ENCODE measurements at places on chromosomes 1 and 21.

DNA sequence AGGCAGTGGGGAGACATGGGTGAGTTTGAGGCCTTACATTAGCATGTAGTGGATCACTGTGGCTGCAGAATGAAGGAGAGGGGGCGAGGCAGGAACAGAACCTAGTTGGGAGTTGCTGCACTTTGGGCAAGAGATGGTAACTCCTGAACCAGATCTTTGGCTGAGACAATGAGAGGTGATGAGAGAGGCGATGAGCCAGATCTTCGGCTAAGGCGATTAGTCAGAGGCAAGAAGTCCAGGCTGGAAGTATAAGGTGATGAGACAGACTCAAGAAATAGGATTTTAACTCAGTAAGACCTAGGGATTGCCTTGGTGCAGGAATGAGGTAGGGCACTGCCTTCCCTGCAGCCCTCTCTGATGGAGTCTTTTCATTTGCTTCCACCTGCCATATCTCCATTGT is 9.1 kb upstream of the ARTN start:
- ATAC-seq = no peak

DNA sequence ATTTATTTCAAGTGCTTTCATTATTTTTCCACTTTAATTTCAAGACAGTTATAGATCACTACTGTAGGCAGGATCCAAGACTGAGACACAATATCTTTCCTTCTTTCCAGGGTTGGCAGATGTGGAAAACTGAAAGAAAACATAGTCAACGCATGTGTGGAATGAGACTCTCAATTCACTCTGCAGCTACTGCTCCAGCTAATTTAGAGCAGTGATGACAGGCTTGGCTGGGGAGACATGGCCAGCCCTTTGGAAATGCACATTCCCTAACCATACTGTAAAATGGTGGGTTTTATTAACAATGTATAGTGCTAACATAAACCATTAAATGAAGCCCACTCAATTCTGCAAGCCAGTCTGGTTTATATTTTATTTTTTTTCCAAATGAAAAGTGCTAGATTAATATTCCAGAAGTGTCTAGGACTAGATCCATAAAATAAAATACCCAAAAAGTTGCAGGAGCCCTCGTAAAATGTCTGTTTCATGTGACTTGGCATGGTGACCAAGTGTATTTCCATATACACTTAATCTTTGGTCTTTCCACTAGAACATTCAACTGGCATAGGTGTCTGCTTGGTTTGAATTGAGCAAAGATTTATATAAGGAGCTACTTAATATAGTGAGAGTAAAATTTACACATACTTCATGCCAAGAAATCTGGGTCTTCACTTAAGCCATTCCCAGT is 32.9 kb downstream of the COL11A1 start:
- ATAC-seq = no peak

GRCh38 chr1:237431448-237431847 is 389.5 kb downstream of the RYR2 start:
- ATAC-seq = no peak

DNA sequence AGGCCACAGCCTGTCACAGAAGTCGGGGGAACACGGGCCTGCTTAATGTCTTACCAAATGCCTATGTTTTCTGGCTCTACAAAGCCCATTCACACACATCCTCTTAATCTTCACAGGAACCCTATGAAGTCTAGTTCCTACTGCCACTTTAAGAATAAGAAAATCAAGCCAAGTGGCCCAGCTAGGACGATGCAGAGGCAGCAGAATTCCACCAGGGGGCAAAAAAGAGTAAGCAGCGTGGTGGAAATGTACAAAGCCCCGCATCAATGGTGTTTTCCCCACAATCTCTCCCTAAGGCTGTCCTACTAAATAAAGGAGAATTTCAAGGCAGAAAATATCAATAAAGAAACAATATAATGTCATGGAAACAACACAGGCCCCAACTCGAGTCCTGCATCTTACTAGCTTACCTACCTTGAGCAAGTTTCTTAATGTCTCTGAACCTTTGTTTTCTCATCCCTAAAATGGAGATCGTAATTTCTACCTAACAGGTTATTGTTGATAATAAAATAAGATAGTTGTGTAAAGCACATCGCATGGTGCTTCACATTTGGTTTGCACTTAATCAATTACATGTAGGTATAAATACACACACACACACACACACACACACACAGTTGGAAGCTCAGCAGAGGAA is 21.4 kb downstream of the SEC16B start:
- peak; percentile 88 for ATAC-seq

DNA sequence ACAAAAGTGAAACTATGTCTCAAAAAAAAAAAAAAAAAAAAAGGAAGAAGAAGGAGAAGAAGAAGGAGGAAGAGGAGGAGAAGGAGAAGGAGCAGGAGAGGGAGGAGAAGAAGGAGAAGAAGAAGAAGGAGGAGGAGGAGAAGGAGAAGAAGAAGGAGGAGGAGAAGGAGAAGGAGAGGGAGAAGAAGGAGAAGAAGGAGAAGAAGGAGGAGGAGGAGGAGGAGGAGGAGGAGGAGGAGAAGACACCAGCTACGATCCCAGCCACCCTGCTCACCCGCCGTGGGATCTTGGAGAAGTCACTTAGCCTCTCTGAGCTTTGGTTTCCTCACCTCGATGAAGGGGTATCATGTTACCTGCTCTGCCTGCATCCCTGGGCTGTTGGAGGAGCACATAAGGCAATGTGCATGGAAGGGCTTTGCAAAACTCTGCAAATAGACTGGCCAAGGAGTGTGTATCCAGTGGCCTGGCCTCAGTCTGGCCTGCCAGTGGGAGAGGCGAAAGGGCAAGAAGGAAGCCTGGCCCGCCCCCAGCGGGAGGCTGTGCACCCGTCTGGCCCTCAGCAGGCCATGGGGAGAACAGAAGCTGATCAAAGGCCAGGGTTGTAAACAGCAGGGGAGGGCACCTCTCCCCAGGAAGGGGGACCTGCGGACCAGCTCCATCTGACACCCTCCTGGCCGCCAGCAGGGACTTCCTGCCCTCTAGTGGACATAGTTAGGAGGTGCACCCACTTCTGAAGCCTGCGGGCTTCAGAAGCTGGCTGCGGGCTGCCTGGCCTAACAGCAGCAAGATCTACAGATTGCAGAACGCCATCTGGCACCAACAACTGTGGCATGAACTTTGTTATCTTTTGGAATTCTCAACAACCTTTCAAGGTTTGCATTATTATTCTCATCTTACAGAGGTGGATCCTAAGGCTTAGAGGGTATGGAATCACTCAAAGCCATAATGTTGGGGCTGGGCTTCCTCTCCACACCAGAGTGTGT is 19.2 kb upstream of the CDK18 start:
- peak; percentile 93 for ATAC-seq

DNA sequence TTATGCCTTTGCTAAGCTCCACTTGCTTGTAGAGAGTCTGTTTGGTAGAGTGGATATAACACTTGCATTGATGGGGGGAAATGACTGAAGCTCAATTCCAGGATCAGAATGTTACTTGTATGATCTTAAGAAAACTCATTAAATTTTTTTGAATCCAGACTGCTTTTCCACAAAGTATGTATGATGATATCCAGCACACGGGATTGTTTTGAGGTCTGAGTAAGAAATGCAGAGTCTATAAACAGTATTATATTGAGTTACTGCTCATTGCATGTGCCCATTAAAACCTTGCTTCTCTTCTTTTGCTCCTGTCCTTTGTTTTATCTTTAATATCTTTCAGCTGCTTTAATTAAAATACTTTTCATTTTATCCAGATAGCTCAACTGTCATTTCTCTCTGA is 570.4 kb upstream of the ZRANB2 start:
- ATAC-seq = no peak

Data from SK-N-SH treated with all-trans-retinoic acid at 6 μM for 48 hours (cell line).